Bronchial epithelial cell (primary cell): ENCODE measurements at places on chromosomes 7 and 10.

- DNase-seq, result no peak
Observed at GRCh38 chr10:22022257-22023032, 18.9 kb upstream of the DNAJC1 start.

DNA sequence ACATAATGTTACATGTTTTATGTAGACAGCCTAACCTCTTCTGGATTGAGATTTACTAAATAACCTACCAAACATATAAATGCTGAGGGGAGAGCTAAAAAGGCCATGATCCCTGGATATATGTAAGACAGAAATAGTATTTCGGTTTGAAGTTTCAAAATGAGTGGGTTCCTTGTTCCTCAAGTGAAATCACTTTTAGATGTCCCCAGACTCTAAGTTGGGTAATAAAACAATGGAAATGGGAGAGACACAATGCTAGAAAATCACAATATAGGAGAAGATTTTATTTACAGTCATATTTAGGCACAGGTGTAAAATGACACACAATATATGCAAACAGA is 56.5 kb downstream of the SHTN1 start:
- DNase-seq, result no peak

- no peak for DNase-seq
Observed at GRCh38 chr7:113267271-113267670, 148.9 kb upstream of the SMIM30 start.

- no peak for DNase-seq
Observed at GRCh38 chr7:34111031-34111430, 205.7 kb downstream of the BMPER start.
